Naive thymus-derived CD4-positive, alpha-beta T cell (primary cell): ENCODE measurements at places on chromosomes 12 and 14. TPM values are rescaled to one million over a fixed set of nuclear protein-coding genes. Genes with fewer than 3 reads are reported as not detected.

The TEAD4 gene
- polyA plus RNA-seq: not detected

- DNase-seq: no peak
Measured at GRCh38 chr12:96143392-96143791, 50.8 kb upstream of the ELK3 start.

The TMPRSS12 gene
- polyA plus RNA-seq: not detected

DNA sequence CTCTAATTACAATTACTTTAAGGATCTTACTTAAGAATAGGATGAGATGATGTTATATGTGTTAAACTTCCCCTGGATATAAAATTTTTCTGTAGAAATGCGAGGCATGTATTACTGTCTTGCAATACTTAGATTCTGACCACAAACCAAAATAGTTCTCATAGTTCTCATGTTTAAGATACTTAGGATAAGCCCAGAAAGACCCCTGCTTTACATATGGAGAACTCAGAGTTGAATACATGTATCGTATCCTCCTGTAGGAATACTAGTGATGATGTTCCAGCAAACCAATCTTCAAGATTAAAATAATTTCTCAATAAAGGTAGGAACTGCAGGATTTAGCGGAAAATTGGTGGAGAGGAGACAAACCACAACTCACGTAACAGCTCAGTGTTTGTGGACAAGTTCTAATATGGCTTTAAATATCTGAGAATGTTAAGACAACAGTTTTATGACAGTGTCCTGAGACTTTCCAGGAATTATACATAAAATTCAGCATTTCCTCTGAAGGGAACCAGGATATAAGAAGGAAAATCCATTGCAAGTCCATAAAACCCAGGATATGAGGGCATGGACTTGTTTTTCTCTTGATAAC is 114.7 kb upstream of the CRY1 start:
- DNase-seq: no peak

GRCh38 chr12:4154672-4155225 is 118.8 kb upstream of the CCND2 start:
- no peak for DNase-seq

The DNAJC22 gene
- polyA plus RNA-seq: not detected

DNA sequence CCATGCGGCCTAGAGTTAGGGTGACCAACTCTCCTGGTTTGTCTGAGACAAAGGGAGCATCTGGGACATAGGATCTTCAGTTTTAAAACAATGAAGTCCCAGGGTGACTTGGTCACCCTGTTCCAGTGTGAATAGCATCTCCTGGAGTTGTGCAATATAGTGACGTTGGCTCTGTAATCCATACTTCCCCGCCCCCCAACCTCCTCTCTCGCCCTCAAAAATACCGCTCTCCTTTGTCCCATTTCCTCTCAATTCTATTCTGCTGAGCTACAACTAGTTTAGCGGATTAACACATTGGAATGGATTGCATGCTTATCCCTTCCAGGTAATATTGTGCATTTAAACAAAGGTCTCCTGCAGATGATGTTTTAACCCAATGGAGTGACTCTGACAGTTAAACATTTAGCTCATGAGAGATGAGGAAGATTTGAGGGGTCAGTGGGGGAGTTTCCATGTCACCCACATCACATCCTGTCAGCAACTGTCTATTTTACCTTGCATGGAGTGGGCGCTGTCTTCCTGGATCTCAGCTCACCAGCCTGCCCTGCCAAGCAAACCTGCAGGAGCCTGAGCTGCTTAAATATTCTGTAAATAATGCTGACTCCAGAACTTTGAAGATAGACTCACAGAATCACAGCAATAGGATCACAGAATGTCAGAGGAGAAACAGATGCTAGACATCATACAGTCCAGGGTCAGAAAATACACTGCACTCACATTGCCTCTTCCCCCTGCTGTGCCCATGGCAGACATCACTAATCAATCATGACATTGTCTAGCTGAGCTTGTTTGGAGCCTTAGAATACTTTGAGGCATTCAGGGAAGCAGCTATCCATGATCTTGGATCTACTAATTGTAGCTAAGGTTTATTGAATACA is 43.0 kb downstream of the MAP1LC3B2 start:
- no peak for DNase-seq

DNA sequence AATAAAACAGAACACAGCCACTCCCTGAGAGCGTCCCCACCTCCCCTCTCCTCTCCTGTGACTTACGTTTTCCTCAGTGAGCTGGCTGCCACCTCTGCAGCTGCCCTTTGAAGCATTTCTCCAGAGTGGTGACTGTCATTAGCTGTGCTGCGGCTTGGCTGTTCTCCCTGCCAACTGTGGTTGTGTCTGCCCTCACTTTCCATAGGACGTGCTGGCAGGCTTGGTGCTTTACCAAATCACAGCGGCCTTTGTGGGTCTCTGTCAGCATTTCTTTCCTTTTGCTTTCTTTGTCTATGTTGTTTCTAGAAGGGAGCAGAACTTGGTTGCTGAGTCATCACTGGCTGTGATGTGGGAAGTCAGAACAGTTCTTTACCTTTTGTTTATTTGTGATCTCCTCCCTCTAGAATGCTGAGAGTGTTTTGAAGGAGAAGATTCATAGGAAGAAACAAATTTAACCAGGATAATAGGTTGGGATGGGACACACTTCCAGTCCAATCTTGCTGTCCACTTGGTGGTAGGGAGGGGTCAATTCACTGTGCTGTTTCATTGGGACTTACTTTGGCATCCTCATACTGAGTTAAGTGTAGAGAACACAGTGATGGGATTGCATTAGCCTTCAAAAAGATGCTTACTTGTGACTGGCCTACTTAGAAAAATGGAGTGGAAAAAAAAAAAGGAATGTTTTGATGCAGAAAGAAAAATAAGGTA is 88.2 kb downstream of the TMX1 start:
- no peak for DNase-seq

The CEBPE gene
- 0.60 TPM for polyA plus RNA-seq
